ENCODE measurements at places on chromosomes 2 and 18. TPM values are rescaled to one million over a fixed set of nuclear protein-coding genes. Genes with fewer than 3 reads are reported as not detected.

SERPINB4 gene
- not detected for total RNA-seq

CDH2 gene
- total RNA-seq = not detected

MEP1B gene
- total RNA-seq = not detected

CYRIA gene
- 2.0 TPM for total RNA-seq

UBXN2A gene
- total RNA-seq = 17.7 TPM

STARD6 gene
- total RNA-seq = not detected

FBXO15 gene
- total RNA-seq = 1.0 TPM

MRO gene
- not detected for total RNA-seq

FNDC4 gene
- 0.19 TPM for total RNA-seq

NEB gene
- total RNA-seq = 0.72 TPM

SKOR2 gene
- total RNA-seq = not detected

SMCHD1 gene
- total RNA-seq = 305 TPM

RUFY4 gene
- 0.44 TPM for total RNA-seq

ANKRD30BL gene
- not detected for total RNA-seq

TUBA3E gene
- total RNA-seq = not detected

RAX gene
- not detected for total RNA-seq

CCDC85A gene
- total RNA-seq = not detected

PLEKHH2 gene
- total RNA-seq = 1.5 TPM

TFCP2L1 gene
- 0.19 TPM for total RNA-seq

VIL1 gene
- 0.19 TPM for total RNA-seq

RABL2A gene
- total RNA-seq = 11.8 TPM

SYT4 gene
- total RNA-seq = not detected

ASXL2 gene
- 7.5 TPM for total RNA-seq

KCNG2 gene
- not detected for total RNA-seq

REEP1 gene
- not detected for total RNA-seq

ARMC9 gene
- total RNA-seq = 1.2 TPM

ALK gene
- total RNA-seq = not detected

CDK15 gene
- not detected for total RNA-seq

FBXO11 gene
- 144 TPM for total RNA-seq

ITGA4 gene
- 102 TPM for total RNA-seq

RIT2 gene
- not detected for total RNA-seq

MC5R gene
- not detected for total RNA-seq

CD8B2 gene
- total RNA-seq = 4.4 TPM

NT5DC4 gene
- total RNA-seq = not detected

GKN2 gene
- total RNA-seq = not detected

GDF7 gene
- total RNA-seq = 0.06 TPM

ZDBF2 gene
- total RNA-seq = 42.3 TPM

ALPP gene
- total RNA-seq = not detected

Data from CD8-positive, alpha-beta T cell (primary cell).